CD4-positive, alpha-beta T cell treated with Interleukin-4 for 1 hour (primary cell): ENCODE measurements at places on chromosomes 4 and X.

DNA sequence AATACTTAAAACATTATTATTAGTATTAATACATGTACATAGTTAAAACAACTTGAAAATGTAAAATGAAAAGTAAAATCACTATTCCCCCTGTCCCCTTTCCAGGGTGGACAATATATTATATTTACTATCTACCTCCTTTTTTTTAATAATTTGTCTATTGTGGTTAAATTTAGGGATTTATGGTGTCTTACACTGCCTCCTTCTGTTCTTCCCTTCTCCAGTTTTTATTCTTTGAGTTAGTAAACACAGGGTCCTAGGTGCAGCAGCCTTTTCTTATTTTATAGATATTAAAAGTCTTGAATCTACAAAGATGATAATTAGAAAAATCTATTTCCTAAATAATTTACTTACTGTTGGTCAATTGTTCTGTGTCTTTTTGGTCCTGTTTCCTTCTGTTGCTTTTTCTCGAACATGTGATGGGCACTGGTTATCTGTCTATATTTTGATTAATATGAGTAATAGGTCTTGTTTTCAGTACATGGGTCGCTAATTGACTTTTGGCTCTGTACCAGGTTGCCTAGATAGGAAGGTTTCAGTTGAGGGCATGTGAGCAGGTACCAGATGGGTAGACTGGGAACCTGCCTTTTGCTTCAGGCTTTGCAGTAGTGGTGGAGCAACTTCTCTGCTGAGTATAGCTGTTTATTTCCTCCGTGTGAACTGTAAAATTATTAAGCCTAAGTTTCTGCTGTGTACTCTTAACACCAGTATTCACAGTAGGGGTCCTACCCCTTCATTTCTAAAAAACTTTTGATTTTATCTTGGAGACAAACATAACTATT, 1.1 kb downstream of the NUDT9 start:
- DNase-seq: peak; percentile 6

DNA sequence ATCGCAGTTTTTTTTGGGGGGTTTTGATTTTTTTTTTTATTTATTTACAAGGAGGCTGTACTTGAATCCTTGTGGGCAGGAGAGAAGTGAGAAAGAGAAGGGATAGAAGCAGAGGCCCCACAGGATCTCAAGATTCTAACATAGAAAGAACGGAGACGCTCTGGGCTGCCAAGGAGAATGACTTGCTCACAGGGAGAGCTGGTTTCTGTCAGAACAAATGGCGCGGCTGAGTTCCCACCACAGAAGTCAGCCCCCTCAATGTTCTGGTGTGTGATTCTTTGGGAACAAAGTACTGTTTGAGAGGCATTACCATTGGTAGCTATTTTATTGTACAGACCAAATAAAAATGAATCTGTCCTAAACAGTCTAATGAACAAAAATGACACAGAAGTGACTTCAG, 80.6 kb downstream of the ATXN3L start:
- DNase-seq: no peak

DNA sequence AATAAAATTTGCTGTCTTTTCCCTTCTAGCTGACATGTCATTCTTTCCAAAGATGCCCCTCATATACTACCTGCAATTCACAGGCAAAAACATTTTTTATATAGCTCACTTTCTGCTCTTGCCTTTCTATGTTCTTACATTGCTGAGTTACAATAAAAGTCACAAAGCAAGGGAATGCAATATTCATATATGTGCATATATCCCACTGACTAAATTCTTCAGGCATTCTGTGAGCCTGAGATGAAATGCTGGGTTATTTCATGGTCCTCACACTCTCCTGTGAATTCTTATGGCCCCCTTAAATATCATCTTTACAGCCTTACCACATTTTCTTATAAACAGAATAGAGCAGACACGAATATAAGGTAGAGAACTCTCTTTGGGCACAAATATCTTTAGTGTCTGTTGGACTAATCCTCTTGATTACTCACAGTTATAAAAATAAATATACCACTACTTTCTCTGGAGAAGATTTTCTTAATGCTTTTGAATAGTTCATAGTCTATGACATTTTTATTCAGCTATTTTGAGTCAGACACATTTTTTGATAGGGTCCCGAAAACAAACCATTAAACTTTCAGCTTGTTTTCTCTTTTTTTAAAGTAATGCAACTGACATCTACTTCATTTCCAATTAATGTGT, 84.1 kb upstream of the H2AZ1 start:
- no peak for DNase-seq

GRCh38 chr4:128787509-128788311, 21.8 kb upstream of the JADE1 start:
- no peak for DNase-seq

- DNase-seq: no peak
These were observed 523.1 kb downstream of the INPP4B start for GRCh38 chr4:142322996-142323395.

DNA sequence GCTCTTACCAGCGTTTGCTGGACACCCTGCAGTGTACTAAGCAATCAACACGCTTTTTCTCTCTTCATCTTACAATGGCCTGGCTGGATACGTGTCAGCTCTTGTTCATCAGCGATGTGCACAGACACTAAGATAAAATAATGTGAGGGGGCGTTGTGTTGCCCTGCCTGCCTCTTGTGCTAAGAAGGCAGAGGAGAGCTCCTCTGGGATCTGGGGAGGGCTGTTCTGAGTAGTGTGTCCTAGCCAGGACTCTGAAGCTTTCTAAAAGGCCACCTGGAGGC, 49.7 kb downstream of the NELFA start:
- no peak for DNase-seq

GRCh38 chrX:39591099-39591498, 506.7 kb downstream of the BCOR start:
- DNase-seq: no peak

DNA sequence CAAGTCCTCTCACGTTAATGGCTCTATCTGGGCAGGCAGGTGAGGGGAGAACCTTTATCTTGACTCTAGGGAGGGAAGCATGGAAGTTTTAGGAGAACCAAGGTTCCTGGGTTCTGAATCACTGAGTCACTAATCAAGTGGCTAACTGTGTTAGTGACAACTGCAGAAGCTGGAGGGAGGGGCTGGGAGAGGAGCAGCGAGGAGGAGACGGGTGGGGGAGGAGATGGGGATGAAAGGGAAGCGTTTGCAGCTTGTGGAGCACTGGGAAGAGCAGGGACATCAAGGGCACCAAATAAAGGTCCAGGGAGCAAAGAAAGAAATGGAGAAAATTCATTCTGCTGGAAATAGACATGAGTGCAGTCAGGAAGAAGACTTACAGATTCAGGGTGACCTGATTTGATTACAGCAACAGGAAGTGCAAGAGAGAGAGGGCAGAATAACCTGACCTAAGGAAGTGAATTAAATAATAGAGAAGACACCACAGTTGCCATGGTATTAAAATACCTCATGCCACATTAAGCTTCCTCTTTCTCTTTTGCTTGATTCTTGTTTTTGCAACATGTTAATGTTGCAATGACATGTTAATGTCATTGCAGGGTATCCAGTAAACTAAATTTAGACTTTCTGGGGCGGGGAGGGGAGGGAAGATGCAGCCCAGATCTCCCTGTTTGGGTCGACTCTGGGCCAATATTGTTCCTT, 4.5 kb upstream of the SETD7 start:
- DNase-seq: peak; percentile 74

DNA sequence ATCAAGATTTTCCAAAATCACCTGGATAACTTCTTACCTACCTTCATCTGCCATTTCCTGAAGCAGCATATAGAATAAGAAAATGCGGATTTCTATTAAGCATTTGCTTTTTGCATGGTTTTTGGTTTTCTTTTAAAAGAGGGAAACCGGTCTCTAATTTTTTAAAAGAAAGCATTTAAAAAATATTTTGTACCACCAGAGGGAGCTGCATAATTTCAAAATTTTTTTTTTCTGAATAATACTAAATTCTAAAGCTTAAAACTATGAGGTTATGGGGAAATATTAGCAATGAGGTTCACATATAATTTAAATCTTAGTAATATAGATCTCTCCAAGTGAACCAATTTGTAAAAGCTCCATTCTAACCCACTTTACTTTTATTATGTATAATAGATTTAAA, 137.7 kb upstream of the TENT5D start:
- DNase-seq: no peak

DNA sequence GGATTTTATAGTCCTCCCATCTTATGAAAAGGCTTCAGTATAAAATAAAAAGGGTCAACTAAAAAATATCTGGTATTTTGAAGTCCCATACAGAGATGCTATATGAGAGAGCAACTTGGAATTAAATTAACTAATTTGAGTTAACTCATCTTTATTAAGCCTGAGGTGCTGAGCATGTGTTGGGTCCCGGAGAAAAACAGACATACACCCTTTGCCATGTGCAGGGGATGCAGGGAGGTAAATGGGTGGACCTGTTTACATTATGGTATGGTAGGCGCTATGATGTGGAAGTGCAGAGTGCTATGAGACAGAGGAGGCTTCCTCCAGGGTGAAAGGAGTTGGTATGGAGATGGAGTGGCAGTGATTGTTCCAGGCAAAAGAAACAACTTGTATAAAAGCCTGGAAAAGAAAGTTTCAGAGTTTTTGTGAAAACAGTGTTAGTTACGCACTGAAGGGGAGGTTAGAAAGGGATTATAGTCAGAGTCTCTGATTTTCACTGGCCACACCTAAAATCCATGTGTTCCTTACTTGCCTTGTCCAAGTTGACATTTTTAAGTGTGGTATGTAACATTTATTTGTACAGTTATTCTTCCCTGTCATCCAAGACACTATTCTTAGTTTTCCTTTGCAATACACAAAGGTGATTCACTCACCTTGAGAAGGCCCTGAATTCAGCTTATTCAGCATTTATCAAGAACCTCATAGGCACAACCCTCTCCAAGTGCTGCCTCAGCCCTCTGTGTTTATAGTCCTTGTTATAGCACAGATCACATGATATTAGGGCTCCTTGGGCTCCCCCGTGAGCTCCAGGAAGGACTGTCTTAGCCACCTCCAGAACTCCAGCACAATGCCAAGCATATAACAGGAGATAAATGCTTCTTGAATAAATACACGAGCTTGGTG, 152.0 kb downstream of the RASL11B start:
- no peak for DNase-seq

DNA sequence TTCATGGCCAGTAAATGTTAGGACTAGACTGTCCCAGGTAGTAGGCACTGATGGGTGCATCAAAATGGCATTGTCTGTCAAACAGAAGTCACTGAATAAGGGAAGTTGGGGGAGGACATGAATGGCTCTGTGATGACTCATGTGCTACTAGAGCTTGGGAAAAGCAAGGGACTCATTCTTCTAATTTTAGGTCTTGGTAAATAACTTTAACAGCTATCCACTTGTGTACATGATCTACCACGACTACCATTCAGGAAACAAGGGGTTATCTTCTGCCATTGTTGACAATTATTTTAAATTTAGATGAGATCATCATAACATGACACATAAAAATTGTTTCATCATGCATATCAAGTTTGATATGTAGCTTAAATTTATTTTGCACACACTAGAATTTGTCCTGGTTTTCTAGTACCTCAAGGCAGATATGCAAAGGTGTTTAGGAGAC, 6.3 kb downstream of the AREG start:
- no peak for DNase-seq

DNA sequence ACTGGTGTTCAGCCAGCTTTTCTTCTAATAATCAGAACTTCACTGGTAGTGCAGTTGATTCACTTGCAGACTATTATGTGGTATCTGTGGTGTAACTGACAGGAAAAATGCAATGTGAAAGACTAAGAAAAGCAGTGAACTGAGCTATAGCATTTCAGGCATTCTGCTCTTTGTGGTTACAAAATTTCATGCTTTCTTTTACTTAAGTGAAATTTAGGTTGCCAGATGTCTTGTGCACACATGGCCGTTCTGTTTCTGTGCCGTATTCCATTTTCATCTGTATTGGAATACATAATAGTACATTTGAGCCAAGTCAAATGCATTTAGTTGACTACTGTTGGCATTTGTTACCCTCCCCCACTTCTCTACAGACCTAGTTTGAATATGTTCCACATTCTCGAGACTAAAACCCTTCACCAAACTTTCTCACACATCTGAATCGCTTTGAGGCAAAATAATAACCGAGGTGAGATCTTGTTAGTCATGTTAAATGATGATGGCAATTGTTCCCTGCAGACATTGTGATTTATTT, 8.2 kb downstream of the RTL3 start:
- peak; percentile 24 for DNase-seq

GRCh38 chrX:19825271-19825670, 62.1 kb downstream of the SH3KBP1 start:
- no peak for DNase-seq

DNA sequence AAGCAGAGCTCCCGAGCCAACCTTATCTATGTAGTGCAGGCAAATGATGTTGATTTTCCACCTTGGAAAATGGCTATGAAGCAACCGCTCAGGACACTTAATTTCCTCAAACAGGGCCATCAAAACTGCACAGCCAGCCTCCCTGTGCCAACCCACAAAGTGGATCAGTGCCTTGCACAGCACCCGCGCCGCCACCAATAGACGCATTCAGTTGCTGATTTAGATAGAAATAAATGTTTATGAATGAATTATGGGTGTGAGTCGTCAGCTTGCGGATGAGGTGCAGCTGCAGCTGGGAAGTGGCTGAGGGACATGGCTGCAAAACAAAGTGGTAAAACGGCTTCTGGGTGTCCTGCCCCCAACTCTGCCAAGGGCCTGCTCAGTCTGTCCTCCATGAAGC, 47.0 kb downstream of the SOD3 start:
- DNase-seq: no peak

DNA sequence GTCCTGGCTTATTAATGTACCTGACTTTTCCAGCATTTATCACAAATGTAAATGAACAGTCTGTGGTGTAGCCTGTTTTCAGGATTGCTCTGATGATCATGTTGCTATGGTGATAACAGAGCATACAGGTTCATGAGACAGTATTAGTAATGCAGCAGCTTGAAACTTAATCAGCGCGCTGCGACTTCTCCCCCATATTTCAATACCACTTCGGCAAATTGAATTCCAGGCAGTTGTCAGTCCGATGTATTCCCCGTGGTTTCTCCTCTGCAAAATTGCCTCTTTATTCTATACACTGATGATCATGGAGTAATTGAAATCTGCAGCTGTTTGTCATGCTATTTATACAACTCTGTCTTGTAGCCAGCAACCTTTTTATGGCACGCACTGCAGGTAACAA, 239.3 kb downstream of the C4orf33 start:
- no peak for DNase-seq

- DNase-seq: no peak
These were observed 748 bp downstream of the CT47B1 start for GRCh38 chrX:120874678-120875557.

GRCh38 chr4:78642934-78643333, 91.4 kb downstream of the ANXA3 start:
- DNase-seq: no peak

GRCh38 chr4:165009493-165010227, 22.1 kb upstream of the TRIM60 start:
- DNase-seq: no peak
